ENCODE measurements at places on chromosomes 2 and 18.

- no peak for DNase-seq
These were observed 143.5 kb downstream of the AQP4 start for GRCh38 chr18:26721854-26722564.

DNA sequence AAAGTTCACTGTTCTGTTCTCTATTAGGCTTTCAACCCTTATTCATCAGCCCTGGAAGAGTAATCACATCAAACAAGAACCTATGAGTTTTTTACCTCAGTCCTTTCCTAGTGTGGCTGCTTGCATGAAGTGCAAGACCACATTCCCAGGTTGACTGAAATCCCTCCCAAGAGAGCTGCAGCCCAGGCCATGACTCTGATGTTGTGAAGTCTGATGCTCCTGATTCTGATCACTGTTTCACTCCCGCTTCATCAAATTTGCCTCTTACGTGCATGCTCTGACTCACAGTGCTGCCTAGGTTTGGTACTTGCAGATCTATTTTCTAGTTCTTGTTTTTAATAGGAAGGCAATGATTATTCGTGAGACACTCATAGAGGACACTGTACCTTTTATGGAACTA lies 58.2 kb upstream of the DSEL start:
- no peak for DNase-seq

GRCh38 chr2:203951366-203951902 lies 14.9 kb downstream of the ICOS start:
- DNase-seq, result peak; percentile 16

DNA sequence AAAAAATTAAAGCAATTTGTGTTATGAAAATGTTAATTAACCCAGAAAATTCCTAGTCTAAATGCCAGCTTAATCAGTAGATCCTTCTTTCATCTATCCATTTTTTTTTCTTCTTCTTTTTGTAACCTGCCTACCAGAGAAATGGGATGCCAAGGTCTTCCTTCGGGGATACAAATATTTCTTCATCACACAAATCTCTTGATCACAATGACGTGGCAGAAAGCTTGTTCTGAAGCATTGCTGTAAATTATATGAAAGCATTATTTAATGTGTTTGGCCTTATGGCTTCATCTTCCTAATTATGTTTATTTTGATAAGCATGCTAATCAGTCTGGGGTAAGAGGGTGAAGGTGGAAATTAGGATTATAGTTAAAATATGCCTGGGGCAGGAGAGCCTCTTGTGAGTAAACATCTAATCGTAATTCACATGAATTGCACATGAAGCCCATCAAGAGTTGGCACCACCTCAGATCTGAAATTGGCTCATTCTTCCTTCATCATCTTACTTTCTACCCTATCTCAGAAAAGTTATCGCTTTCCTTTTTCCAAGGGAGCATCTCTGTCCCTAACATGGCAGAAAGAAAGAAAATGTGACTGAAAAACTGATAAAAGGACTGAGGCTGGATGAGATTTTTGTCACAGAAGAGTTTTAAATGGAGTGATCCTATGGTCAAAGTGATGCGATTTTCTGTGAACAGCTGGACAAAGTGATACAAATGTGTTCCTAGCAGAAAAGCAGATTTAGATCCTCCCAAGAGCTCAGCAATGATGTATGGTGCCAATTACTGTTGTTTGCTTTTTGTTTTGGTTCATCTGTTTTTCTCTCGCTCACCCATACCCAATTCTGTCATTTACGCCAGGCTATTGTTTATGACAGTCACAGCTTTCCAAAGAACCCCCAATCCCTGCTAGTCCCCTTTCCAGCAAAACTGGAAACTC lies 76.9 kb upstream of the PMAIP1 start:
- no peak for DNase-seq

DNA sequence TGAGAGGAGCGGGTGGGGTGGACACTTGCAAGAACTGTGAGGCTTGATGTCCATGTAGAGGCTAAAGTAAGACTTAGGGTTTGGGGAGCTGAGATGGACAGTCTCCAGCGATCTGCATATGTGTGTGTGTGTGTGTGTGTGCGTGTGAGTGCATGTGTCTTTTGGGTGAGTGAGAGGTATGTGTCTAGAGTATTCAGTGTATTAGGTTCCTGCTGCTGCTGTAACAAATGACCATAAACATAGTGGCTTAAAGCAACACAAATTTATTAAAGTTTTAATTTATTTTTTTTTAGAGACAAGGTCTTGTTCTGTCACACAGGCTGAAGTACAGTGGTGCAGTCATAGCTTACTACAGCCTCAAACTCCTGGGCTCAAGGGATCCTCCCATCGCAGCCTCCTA lies 155.4 kb upstream of the SPRED2 start:
- DNase-seq, result no peak

- DNase-seq, result no peak
These were observed 56.6 kb downstream of the SP100 start for GRCh38 chr2:230472621-230473018.

DNA sequence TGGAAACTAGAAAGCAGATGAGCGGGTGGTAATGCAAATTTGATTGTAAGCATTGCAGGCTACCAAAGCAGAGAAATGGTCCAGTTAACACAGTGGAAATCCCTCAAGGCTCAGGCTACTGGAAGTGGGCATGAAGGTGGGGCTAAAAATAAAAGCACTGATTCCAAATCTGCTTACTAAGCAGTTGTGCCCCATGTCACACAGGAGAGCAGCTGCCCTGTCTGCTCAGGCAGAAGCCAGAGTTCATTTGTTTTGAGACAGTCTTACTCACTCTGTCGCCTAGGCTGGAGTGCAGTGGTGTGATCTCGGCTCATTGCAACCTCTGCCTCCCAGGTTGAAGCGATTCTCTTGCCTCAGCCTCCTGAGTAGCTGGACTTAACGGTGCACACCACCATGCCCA lies 42.5 kb upstream of the TSPYL6 start:
- no peak for DNase-seq

- DNase-seq, result no peak
These were observed 115.0 kb downstream of the CERS6 start for GRCh38 chr2:168571061-168571460.

DNA sequence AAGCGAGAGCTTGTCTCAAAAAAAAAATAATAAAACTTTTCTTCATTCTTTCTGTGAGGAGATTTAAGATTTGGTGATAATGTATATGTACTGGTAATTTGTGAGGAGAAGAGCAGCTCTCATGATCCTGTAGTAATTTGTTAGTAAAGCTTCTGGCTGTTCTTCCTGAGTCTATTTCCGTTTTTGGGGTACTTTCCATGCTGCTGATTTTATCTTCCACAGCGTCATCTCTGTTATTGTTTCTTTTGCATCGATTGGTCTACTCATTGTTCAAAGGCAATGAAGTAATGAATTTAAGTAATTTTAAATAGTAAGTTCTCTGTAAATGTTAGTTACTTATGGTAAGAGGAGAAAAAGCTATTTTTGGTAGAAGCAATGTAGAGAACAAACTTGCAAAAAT lies 12.0 kb downstream of the NDUFAF7 start:
- DNase-seq, result no peak

DNA sequence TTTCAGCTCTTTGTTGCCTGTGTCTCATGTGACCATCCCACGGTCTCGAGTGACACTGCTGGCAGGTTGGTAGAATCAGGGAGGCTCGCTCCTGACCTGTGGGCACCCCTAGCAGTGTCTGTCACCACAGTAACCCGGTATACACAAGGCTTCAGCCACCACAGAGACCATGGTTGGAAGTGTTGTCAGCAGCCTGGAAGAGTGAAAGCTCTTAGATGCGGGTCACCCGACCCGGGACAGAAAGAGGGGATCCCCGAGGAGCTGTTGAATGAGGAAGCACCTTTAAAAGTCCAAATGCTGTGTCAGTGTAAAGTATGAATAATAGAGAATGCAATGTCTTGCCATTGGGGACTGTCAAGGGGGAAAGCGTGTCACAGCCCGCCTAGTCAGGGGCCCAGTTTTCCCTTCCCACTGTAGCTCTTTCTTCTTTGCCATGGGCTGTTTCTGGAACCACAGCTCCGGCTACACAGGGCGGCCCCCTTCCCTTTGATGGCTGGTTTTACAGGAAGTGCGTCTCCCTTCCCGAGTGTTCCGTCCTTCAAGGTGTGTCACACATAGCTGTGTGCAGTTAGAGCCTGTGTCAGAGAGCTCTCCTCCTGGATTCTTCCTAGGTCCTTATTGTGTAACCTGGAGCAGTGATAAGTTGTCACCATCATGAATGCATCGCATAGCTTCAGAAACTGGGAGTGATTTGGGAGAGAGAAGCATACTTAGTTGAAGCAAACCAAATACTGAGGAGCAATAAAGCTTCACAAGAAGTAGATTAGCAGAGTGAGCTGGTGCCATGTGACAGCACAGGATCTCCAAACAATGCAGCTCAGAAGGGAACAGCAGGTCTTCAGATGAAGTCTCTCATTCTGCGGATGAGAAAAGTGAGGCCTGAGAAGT lies 81.4 kb downstream of the MTCL1 start:
- DNase-seq, result no peak

GRCh38 chr2:96267159-96267971 lies 1.3 kb downstream of the CIAO1 start:
- peak; percentile 7 for DNase-seq

DNA sequence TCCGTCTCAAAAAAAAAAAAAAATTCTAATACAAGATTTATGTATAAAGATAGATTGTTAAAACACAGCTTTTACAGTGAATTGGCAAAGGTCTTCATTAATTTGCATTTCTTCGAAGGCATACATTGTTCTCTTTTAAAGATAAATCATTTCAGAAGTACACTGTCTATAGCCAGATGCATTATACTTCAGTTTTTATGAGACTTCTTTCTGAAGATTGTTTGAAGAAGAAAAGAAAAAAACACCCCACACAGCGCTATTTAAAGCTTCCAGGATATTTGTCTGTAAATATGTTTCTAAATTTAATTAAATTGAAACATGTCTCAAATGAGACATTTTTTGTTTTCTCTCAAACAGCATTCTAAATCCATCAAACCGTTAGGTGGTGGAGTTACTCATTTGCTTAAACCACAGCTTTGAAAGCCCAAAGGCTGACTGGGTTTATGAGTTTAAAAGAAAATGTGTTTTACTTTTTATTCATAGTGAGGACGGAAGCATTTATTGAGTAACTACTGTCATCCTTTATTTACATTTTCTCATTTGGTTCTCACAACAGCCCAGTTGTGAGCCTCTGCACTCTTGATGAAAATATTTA lies 42.4 kb upstream of the C1GALT1C1L start:
- no peak for DNase-seq

DNA sequence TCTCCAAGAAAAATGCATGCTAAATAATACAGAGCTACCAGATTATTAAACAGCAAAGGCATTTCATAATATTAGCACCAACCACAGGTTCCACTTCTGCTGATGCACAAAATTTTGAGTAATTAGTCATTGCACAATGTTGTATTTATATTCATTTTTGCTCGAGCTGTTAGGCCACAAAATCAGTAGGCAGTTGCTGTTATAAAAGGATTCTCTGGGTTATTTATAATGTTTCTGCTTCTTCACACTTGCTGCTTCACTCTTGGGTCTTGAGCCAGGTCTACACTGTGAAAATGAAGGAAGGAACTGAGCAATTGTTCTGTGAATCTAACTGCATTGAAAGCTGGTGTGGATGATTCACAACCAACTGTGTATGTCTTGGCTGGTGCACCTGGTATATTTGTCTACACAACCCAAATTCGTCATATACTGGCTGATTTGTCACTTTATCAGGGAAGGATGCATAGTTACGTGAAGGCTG lies 38.3 kb downstream of the MRPL33 start:
- no peak for DNase-seq

All from stimulated activated naive CD4-positive, alpha-beta T cell (primary cell).